ENCODE measurements at places on chromosomes 5 and 9.

DNA sequence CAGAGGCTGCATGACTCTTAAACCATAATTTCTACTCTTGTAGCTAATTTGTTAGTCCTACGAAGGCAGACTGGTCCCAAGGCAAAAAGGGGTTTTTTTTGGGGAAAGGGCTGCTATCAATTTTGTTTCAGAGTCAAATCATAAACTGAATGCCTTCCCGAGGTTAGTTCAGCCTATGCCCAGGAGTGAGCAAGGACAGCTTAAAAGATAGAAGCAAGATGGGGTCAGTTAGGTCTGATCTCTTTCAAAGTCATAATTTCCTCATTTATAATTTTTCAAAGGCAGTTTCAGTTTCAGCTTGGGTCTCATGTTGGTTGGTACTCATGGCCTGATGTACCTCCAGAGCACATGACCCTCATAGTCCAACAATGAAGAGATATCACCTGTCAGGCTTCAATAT, 7.9 kb upstream of the RXFP3 start:
- DNase-seq = no peak

- DNase-seq = no peak
These were observed 42.7 kb downstream of the LRRC70 start for GRCh38 chr5:62621280-62621679.

DNA sequence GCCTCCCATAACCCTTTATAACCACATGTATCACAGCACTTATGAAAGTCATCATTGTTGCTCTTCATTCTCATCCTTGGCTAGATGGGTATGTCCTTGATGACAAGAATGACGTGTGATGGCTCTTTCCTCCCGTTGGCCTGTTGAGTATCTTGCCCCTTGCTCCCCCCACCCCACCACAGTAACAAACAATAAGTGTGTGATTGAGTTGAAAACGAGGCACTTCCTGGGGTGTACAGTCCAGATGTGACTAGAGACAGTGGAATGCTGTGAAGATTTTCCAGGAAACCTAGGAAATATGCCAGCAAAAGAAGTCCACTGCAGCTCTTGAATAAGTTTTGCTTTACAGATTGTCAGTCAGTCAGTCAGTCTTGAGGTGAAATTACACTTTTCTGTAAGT, 262.5 kb downstream of the ELAVL2 start:
- no peak for DNase-seq

DNA sequence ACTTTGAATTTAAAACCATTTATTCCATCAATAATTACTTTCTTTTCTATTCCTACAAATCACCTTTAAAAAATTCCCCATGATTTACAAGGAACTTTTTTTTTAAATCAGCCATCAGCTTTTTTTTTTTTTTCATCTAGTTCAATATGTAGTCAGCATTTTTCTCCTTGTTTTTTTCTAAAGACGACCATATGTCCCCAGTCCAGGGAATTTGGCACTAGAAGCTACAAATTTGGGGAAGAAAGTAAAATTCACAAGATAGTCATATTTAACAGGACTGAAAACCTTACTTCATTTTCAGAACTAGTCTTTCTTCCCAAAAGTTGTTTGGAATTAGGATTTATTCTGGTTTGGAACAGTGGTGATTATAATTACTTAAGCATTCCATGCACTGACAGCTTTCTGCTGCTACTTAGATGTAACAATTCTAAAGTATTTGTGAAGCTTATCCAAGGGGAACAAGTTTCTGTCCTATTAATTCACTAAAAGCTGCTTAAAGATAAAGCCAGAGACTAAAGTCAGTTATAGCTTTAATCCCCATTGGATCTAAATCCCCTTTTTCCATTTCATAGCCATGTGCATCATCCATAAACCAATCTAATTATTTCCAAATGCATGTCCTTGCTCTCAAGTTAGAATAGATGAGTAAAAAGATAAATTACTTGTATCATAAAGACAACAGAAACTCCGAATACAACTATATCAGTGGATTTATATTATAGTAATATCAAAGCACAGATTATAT, 7.4 kb upstream of the SNCAIP start:
- DNase-seq = no peak

- DNase-seq = no peak
These were observed 4.3 kb downstream of the CSNK1A1 start for GRCh38 chr5:149546974-149547373.

DNA sequence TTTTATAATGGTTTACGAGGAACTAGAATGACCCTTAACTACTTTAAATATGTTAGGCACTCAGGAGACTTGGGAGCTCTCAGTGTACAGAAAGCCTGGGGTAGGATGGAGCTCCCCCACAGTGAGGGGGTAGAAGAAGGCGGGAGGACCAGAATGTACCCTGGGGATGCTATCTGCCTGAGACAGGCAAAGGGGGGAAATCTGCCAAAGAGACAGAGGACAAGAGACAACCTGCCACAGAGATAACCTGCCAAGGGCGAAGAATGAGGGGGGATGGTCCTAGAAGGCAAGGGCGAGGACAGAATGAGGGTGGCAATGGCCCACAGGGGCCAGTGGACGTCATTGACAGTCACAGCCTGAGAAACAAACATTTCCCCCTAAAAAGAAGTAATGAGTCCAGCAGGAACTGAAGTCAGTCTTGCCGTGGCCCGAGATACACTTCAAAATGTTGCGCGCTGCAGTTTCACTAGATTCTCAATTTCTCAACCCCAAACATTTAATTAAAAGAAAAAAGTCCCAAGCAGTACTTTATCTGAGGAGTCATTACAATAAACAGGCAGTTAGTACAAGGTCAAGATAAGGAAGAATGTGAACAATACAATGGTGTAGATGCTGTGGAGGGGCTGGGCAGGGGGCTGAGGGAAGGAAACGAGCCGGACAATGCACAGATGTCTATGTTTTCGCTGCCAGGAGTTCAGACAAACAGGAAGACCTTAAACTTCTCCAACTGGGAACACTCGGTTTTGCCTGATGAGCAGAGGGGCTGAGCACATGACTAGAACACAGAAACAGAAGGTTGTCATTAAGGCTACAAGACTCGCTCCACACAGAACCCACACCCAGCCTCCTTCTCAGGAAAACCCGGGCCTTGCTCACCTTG, 125.0 kb downstream of the LHFPL2 start:
- DNase-seq = peak; percentile 96

- DNase-seq = no peak
These were observed 16.0 kb downstream of the INSYN2B start for GRCh38 chr5:169964246-169964645.

All from pulmonary artery endothelial cell (primary cell).